ENCODE measurements at places on chromosomes 11 and 22.

DNA sequence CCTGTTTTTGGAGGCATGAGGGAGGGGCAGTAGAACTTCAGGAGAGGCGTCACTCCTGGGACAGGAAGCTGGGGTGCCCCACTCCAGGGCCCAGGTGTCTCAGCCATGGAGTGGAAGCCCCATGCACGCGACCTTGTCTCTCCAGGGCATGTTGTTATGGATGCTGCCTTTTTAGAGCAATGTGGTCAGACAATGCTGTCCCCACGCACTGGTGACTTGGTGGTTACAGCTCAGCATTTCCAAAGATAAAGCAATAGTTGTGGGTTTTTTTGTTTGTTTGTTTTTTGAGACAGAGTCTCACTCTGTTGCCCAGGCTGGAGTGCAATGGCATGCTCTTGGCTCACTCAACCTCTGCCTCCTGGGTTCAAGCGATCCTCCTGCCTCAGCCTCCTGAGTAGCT, 22.3 kb downstream of the EIF4G2 start:
- DNase-seq: no peak

DNA sequence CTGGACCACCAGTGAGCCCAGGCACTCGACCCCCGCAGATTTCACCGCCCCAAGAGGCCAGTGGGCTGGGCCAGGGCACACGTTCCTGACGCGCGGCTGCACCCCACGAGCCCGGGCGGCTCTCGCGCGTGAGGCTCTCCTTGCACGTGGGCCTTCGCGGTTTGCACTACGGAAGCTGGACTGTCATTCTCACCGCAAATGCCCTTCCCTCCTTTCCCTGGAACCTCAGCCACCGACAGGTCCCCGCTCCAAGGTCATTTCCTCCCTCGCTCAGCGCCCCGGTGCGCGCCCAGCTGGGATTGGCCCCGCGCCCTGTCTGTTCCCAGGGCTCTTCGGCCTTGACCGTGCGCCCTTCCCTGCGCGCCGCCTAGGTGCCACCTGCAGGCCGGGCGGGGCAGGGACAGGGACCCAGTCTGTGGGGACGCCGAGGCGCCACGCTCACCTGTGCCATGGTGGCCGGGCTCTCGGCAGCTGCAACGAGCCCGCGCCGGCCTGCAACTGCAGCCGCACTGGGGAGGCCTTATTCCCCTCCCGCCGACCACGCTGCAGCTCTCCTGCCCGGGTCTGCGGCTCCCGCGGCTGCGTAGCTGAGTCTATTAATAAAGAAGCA, 2.1 kb upstream of the CPT1A start:
- peak; percentile 75 for DNase-seq

DNA sequence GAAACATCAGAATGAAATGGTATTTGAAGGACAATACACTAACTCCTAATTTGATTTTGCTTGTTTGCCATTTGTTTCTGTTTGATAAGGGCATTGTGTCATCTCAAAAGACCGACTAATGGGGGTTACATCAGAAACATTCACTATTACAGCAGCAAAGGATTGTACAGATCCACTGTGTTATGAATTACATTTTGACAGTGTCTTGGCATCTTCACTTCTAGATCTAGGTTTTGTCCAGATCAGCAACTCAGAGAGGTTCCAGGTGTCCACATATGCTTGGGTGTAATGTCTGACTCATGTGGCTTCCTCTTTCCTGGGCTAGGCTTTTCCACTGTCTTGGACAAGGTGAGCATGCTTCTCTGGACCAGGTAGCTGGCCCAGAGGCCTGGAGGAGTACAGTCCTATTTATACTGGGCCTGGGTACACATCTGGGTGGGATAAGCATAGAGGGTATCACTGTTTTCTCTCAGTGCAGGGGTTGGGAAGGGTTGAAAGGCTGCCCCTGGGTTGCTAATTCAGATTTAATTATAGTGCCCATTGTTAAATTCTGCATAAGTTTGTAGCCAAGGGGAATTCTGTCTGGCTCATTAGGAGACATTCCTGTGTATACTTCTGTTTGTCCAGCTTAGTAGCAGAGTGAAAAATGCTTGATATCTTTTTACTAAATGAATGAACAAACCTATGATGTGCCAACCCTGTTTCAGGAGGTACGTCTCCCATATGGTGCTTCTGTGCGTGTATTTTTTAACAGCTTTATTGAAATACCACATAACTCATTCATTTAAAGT, 23.8 kb downstream of the DDI1 start:
- DNase-seq: no peak

DNA sequence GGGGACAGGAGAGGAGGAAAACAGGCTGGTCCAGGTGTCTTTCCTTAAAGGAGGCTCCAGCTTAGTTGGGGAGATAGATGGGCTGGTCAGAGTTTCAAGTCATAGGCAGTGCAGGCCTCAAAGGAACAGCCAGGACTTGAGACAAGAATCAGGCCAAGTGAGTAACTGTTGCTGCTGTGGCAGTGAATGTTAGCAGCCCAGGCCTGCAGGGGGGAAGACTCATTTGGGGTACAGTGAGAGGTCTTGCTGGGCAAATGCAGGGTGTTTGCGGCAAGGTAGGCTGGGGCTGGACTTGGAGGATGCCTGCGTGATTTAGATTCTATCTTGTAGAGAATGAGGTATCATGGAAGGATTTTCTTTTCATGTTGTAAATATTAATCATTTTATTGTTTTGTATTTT, 24.1 kb downstream of the PTPRJ start:
- DNase-seq: no peak

GRCh38 chr22:23621082-23621780, 10.9 kb downstream of the DRICH1 start:
- DNase-seq: no peak

GRCh38 chr11:113596658-113597057, 109.5 kb downstream of the TMPRSS5 start:
- no peak for DNase-seq

GRCh38 chr11:102757823-102758549, 22.4 kb downstream of the MMP10 start:
- DNase-seq: no peak

- no peak for DNase-seq
Observed at GRCh38 chr11:80315200-80315599, 874.4 kb upstream of the TENM4 start.

GRCh38 chr11:12482839-12483238, 105.5 kb downstream of the PARVA start:
- no peak for DNase-seq

- DNase-seq: no peak
Observed at GRCh38 chr11:88179141-88179540, 3.9 kb upstream of the RAB38 start.

GRCh38 chr22:22728382-22728781, 84.0 kb downstream of the GGTLC2 start:
- DNase-seq: no peak

DNA sequence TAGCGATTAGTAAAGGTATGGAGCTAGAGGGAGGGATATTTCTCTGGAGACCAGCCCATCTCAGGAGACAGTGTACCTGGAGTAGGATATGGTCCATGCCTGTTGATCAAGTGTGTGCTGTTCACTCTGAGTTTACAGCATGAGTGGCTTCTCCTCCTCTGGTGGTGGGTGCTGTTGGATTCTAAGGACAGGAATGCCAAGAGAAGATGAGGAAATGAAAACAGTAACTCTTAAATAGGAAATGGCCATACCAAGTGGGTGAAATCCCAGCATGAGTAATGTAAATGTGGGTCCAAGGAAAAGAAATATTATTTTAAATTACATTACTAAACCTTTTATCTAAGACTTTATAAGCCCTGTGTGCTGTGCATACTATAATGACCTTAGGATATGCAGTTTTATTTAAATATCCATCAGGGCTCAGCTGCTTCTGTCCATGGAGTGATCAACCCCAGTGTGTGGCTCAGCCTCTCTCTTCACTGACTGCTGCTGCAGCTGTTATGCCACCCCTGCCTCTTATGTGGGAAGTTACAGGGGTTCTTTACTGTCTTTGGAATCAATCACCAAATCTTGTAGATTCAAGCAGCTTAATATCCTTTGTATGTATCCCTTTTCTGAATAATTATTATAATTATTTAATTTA, 54.3 kb downstream of the FAT3 start:
- DNase-seq: no peak

- DNase-seq: no peak
Observed at GRCh38 chr11:88301488-88302140, 35.9 kb downstream of the CTSC start.

GRCh38 chr22:22130953-22131608, 113.5 kb upstream of the VPREB1 start:
- DNase-seq: no peak

DNA sequence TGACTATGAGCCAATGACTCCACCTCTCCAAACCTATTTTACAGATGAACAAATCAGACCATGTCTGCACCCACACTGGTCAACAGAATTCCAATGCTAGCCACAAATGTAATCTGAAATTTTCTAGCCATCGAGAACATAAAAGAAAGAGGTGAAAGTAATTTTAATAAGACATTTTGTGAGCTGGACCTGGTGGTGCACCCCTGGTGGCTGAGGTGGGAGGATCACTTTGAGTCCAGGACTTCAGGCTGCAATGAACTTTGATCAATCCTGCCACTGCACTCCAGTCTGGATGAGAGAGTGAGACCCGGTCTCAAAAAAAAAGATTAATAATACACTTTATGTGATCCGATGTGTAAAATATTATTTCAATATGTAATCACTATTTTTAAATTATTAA, 9.4 kb upstream of the RNF185 start:
- DNase-seq: no peak

DNA sequence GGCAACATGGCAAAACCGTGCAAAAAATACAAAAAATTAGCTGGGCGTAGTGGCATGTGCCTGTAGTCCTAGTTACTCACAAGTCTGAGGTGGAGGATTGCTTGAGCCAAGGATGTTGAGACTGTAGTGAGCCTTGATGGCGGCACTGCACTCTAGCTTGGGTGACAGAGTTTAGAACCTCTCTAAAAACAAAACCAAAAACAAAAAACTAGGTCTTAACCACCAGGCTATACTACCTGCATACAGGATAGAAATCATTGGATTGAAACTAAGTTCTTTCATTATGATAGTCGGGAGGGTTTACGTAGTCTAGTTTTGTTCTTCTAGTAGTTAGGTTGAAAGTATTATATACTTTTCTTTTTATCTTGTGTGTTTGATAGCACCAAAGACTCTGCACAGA, 5.8 kb downstream of the RNF214 start:
- DNase-seq: no peak

DNA sequence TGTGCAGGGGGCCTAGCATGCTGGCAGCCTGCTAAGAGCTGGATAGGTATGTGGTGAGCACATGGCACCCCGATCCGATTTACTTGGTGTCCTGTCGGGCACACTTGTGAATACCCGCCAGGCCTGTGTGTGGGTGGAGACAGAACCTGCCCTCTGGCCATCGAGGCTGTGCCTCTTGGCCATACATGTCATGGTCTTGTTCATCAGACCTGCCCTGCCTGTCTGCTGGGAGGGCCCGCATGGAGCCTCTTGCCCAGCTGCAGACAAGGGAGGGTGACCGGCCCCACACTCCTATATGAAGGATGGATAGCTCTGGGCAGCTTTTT, 310.2 kb downstream of the TBC1D22A start:
- no peak for DNase-seq

GRCh38 chr11:7520981-7521487, 7.2 kb downstream of the PPFIBP2 start:
- no peak for DNase-seq

DNA sequence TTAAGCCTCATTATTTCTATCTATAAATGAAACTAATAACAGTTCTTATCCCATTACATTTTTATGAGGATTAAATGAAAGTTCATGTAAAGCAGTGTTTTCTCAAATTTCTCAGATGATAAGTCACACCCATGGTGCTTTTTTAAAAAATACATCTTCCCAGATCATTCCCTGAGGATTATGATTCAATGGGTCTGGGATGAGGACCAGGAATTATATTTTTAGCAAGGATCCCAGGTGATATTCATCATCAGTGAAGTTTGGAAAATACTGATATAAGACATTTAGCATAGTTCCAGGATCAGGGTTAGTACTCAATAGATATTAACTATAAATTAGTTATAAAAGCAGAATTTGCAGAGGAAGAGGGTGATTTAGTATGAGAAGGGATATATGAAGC, 89.1 kb downstream of the BBOX1 start:
- no peak for DNase-seq

GRCh38 chr11:106424111-106424510, 346.6 kb downstream of the AASDHPPT start:
- no peak for DNase-seq

GRCh38 chr11:132519241-132519815, 1013.0 kb downstream of the OPCML start:
- no peak for DNase-seq

GRCh38 chr22:31508536-31508935, 12.2 kb downstream of the SFI1 start:
- no peak for DNase-seq

DNA sequence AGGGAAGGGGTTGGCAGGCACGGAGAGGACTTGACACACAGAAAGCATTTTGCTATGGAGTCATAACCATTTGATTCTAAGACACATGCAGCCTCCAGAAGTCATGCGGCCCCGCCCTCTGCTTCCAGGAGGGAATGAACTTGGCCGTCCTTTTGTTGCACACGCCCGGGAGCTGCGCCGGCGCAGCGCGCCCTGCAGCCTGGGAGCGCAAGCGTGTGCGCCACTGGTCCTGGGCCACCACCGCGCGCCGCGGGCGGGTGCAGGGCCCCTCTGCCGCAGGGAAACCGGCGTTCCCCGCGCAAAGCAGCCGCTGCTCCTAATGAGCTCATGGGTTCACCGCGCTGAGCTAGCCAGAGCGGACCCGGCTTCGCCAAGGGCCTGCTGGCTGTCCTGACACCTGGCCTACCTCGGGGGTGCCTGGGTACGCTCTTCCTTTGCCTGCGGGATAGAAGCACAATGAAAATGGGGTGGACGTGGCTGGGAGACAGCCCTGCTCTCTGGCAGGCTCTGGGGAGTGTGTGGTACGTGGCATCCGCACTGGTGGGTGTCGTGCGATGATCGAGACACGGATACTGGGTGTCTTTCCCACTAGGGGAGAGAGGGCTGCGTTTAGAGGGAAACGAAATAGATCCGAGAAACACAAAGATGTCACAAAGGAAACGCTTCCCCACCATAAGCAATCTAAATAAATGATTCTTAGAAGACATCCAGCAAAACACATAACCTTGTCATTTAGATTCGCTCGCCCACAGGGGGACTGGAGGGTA, 669 bp downstream of the MICAL3 start:
- peak; percentile 53 for DNase-seq

- no peak for DNase-seq
Observed at GRCh38 chr11:36443661-36444060, 66.4 kb downstream of the TRAF6 start.

DNA sequence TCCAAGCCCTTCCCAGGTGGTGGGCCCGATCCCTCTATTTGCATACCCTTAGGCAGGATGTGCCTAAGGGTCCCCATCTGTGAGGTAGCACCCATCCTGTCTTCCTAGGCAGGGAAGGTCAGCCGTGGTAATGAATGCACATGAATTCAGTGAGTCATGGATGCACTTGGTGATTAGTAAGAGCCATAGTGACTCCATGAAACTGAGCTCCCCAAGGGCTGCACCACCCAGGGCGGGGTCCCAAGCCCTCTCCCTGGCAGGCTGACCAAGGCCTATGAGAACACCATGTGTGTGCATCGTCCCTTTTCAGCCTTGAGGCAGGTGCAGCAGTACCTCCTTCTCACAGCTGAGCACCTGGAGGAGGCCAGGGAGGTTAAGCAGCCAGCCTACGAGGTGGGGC, 15.6 kb upstream of the SUSD2 start:
- no peak for DNase-seq
